ENCODE measurements at places on chromosomes 5 and 9. TPM values are rescaled to one million over a fixed set of nuclear protein-coding genes. Genes with fewer than 3 reads are reported as not detected.

The CARTPT gene
- not detected for total RNA-seq

DNA sequence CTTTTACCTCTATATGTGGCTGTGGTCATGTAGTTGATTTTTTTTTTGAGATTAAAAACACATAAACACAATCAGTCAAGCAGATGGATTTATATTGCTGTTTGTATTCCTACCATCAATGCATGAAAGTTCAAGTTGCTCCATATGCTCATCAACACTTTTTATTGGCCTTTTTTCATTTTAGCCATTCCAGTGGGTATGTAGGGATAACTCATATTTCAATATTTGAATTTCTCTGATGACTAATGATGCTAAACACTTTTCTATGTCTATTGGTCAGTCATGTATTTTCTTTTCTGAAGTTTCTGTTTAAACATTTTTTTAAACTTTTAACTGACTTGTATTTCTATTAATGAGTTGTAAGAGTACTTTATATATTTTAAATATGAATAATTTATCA is 445.4 kb upstream of the RGMB start:
- no peak overlapping the region for H3K4me3 ChIP-seq
- no peaks in the 10 kb centered on the region for H3K27me3 ChIP-seq

- no peaks in the 10 kb centered on the region for H3K36me3 ChIP-seq
- no peak overlapping the region for H3K4me3 ChIP-seq
- H3K27me3 ChIP-seq, result peaks cover 55% of the 10 kb centered on the region
- no peak overlapping the region for H3K27ac ChIP-seq
- H3K4me1 ChIP-seq, result peaks cover 19% of the 10 kb centered on the region
These were observed 3.7 kb downstream of the NPR3 start for GRCh38 chr5:32714836-32715235.

The NUTM2F gene
- total RNA-seq, result not detected

The RANBP3L gene
- 0.10 TPM for total RNA-seq

The IL11RA gene
- total RNA-seq, result 12.1 TPM

- DNase-seq, result no peak
- H3K27ac ChIP-seq, result no peak overlapping the region
- no peaks in the 10 kb centered on the region for H3K27me3 ChIP-seq
- H3K36me3 ChIP-seq, result no peaks in the 10 kb centered on the region
These were observed 261.0 kb upstream of the CDH6 start for GRCh38 chr5:30932273-30933017.

The PRKAA1 gene
- 58.6 TPM for total RNA-seq

The PCA3 gene
- total RNA-seq, result not detected

DNA sequence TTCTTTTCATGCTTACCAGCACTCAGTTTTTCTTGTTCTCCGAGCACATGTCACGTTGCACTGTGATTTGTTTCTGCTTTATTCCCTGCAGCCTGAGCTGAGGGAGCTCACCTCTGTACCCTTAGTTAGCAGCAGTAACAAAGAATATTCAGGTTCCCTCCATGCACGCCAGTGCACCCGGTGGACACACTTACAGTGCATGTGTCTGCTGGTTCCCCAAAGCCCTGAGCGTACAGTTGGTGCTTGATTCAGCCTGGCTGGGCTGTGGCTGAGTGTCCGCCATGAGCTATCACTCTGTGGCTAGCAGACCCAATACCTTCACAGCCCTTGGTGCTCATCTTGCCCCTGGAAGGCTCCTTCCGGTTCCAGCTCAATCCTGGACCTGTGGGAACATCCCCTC is 93.5 kb downstream of the MVB12B start:
- no peak overlapping the region for H3K27ac ChIP-seq
- no peak overlapping the region for H3K4me3 ChIP-seq
- no peaks in the 10 kb centered on the region for H3K27me3 ChIP-seq
- H3K36me3 ChIP-seq, result no peaks in the 10 kb centered on the region
